ENCODE measurements at places on chromosomes 4 and X.

- no peaks in the 10 kb centered on the region for H3K36me3 ChIP-seq
- no peak overlapping the region for H3K27ac ChIP-seq
- H3K27me3 ChIP-seq: no peaks in the 10 kb centered on the region
Observed at GRCh38 chrX:47576021-47576898, 6.0 kb upstream of the TIMP1 start.

GRCh38 chr4:135368831-135369230 is 1167.2 kb upstream of the PABPC4L start:
- H3K4me1 ChIP-seq: no peaks in the 10 kb centered on the region
- H3K27me3 ChIP-seq: no peaks in the 10 kb centered on the region
- H3K4me3 ChIP-seq: no peak overlapping the region
- no peak for DNase-seq
- H3K27ac ChIP-seq: no peak overlapping the region
- H3K36me3 ChIP-seq: no peaks in the 10 kb centered on the region

GRCh38 chrX:31355206-31355955 is 283.5 kb upstream of the FTHL17 start:
- H3K27me3 ChIP-seq: no peaks in the 10 kb centered on the region
- no peak overlapping the region for H3K27ac ChIP-seq
- H3K4me1 ChIP-seq: no peaks in the 10 kb centered on the region
- no peak overlapping the region for H3K4me3 ChIP-seq

DNA sequence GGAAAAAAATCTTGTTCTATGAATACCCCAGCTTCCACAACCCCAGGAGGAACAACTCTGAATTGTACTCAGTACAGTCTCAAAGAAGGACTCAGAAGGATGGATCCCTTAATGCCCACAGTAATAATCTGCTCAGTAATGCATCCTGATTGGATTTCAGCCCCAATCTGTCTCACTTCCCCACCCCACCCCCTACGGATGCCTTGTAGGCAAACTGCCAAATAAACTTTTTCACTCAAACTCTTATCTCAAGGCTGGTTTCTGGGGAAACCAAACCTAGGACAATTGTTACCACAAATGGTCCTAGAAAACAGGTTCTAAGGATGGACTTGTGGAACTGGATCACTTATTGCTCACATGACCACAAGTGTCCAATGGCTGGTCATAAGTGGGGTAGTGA is 1021.8 kb upstream of the INTU start:
- no peaks in the 10 kb centered on the region for H3K36me3 ChIP-seq
- no peak overlapping the region for H3K27ac ChIP-seq
- no peaks in the 10 kb centered on the region for H3K4me1 ChIP-seq

GRCh38 chrX:11040996-11041395 is 70.1 kb upstream of the HCCS start:
- peak overlapping the region; percentile 28 for H3K27ac ChIP-seq
- no peak for DNase-seq
- no peaks in the 10 kb centered on the region for H3K27me3 ChIP-seq
- no peaks in the 10 kb centered on the region for H3K36me3 ChIP-seq

DNA sequence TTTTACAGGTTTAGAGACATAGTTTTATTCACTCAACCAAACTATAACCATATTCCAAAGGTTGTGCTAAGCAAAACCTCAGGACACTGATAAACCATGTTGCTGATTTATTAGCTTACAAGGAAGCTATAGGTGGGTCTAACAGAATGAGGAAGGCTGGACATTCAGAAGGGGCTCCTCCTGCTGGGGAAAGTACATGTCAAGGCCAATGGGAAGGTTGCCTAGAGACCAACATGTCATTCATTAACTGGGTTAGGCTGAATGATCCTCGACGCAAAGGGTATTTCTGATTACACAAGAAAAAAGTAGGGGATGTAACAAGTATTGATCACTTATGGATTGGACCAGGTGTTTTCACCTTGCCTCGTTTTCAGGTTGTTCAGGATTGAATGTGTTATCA is 30.3 kb downstream of the SLC10A6 start:
- no peak overlapping the region for H3K4me3 ChIP-seq
- peaks cover 20% of the 10 kb centered on the region for H3K36me3 ChIP-seq
- H3K27ac ChIP-seq: no peak overlapping the region
- DNase-seq: no peak

GRCh38 chr4:107894138-107894603 is 37.2 kb upstream of the CYP2U1 start:
- no peak overlapping the region for H3K27ac ChIP-seq
- DNase-seq: no peak
- H3K4me3 ChIP-seq: no peak overlapping the region
- H3K36me3 ChIP-seq: no peaks in the 10 kb centered on the region
- H3K27me3 ChIP-seq: no peaks in the 10 kb centered on the region

GRCh38 chr4:107747748-107748486 is 27.9 kb upstream of the PAPSS1 start:
- no peak overlapping the region for H3K27ac ChIP-seq
- DNase-seq: no peak
- H3K36me3 ChIP-seq: no peaks in the 10 kb centered on the region
- no peak overlapping the region for H3K4me3 ChIP-seq

DNA sequence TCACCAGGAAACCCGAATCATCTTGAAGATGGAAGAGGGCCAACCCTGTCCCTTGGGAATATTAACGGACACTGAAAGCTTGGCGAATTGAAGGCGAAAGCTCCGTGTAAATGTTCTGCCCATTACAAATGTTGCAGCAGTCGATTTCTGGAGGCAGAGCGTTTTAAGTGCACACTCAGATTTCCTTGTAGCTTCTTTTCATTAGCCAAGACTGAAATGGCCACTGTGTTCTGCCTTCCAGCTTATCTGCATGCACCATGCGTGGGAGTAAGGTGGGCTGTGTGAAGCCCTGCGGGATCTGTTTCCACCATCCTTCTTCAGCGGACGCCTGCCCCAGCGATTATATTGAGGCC is 1.3 kb downstream of the SMIM20 start:
- H3K4me3 ChIP-seq: peak overlapping the region; percentile 89
- H3K27me3 ChIP-seq: no peaks in the 10 kb centered on the region
- no peak for DNase-seq
- H3K4me1 ChIP-seq: peaks cover 10% of the 10 kb centered on the region

DNA sequence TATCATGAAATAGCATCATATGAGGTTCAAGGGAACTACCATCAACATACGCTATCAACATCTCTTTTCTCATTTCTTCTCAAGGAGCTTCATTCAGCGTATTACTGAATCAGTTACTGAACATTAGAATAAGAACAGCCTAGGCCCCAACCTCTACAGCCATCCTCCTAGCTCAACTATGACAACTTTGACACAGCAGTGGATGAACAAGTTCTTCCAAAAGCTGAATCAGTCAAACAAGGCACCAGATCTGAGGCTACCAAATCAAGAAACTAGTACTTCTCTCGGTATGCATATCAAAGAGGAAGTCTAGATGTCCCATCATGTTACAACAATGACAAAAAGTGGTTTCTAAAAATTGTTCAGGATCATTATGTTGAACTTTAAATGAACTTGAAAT is 57.4 kb downstream of the GATB start:
- H3K4me3 ChIP-seq: no peak overlapping the region
- no peaks in the 10 kb centered on the region for H3K4me1 ChIP-seq
- no peak for DNase-seq
- no peaks in the 10 kb centered on the region for H3K27me3 ChIP-seq
- peaks cover 39% of the 10 kb centered on the region for H3K36me3 ChIP-seq

DNA sequence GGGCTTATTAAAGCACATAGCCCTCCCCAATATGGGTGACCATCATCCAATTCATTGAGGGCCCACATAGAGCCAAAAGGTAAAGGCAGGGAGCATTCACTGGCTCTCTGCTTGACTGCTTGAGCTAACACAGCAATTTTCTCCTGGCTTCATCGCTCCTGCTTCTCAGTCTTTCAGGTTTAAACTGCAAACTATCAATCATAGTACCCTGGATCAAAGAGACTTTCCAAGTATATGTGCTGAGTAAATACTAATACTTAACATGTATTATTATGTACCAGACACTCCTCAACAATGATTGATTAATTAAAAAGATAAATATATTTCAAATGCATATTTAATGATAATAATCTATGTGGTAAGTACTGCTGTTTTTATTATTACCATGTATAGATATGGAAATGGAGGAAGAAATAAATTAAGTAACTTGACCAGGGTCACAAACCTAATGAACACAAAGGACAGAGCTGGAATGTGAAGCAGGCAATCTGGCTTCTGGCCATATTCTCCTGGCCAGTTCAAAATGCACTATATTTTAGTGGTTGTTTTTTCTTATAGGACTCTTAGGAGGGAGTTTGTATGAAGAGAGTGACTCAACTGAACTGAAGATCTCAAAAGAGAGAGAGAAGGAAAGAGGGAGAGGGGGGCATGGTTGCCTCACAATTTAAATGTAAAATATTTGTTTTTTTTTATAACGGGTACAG is 1197.3 kb downstream of the TECRL start:
- H3K27me3 ChIP-seq: no peaks in the 10 kb centered on the region
- no peak overlapping the region for H3K4me3 ChIP-seq
- DNase-seq: no peak
- H3K36me3 ChIP-seq: no peaks in the 10 kb centered on the region

DNA sequence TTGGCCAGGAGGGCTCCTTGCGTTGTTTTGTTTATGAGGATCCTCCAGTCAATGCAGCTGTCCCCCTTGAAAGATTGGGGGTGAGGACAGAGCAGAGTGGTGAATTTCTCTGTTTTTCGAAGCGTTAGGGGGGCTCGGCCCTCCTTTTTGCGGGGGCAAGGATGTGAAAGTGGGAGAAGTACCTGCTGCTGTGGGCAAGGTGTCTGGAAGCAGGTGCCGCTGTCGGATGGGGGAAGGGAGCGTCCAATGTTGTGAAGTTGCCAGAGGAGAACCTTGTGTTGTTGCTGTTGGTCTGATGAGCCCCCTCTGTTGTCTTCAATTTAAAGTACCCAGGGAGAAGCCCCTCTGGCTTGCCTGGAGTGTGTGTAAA is 613 bp downstream of the GLRB start:
- H3K4me1 ChIP-seq: peaks cover 12% of the 10 kb centered on the region
- no peak overlapping the region for H3K27ac ChIP-seq
- peak; percentile 39 for DNase-seq
- peak overlapping the region; percentile 92 for H3K4me3 ChIP-seq
- no peaks in the 10 kb centered on the region for H3K27me3 ChIP-seq
- no peaks in the 10 kb centered on the region for H3K36me3 ChIP-seq

GRCh38 chr4:177489471-177490246 is 47.4 kb upstream of the AGA start:
- no peak for DNase-seq
- no peaks in the 10 kb centered on the region for H3K36me3 ChIP-seq
- H3K27me3 ChIP-seq: no peaks in the 10 kb centered on the region
- H3K4me1 ChIP-seq: no peaks in the 10 kb centered on the region
- no peak overlapping the region for H3K4me3 ChIP-seq

GRCh38 chr4:2907706-2908293 is 55.4 kb downstream of the NOP14 start:
- H3K27ac ChIP-seq: no peak overlapping the region
- DNase-seq: no peak
- no peaks in the 10 kb centered on the region for H3K27me3 ChIP-seq
- H3K4me1 ChIP-seq: no peaks in the 10 kb centered on the region
- H3K36me3 ChIP-seq: peaks cover 84% of the 10 kb centered on the region

- no peaks in the 10 kb centered on the region for H3K27me3 ChIP-seq
- H3K36me3 ChIP-seq: no peaks in the 10 kb centered on the region
- no peak overlapping the region for H3K27ac ChIP-seq
- H3K4me1 ChIP-seq: no peaks in the 10 kb centered on the region
- H3K4me3 ChIP-seq: no peak overlapping the region
Observed at GRCh38 chr4:59698041-59698440, 1502.1 kb upstream of the ADGRL3 start.

GRCh38 chr4:82798168-82799005 is at the start of gene SCD5:
SCD5 (minus strand) TSS chr4:82798796; CDS start chr4:82798537, 259 bp downstream.
- H3K27me3 ChIP-seq: no peaks in the 10 kb centered on the region
- DNase-seq: peak; percentile 86
- peak within 1 kb of the TSS; percentile 82 for H3K4me3 ChIP-seq

DNA sequence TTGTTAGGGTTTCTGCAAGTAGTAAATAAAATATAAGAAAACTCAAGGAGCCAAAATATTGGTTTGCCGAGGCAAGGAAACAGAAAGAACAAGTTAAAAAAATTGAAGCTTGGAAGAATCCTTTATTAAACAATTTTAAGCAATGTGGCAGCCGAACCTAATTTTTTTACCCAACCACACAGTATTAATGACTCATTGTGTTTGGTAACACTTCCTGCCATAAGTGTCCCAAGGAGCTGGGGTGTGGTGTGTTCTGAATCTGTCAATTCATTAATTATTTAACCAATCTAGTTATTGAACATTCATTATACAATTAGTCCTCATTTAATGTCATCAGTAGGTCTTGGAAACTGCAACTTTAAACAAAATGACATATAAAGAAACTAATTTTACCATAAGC is 19.3 kb upstream of the CPE start:
- H3K27ac ChIP-seq: no peak overlapping the region
- no peaks in the 10 kb centered on the region for H3K4me1 ChIP-seq
- H3K27me3 ChIP-seq: no peaks in the 10 kb centered on the region
- no peak for DNase-seq
- no peak overlapping the region for H3K4me3 ChIP-seq
- H3K36me3 ChIP-seq: no peaks in the 10 kb centered on the region

DNA sequence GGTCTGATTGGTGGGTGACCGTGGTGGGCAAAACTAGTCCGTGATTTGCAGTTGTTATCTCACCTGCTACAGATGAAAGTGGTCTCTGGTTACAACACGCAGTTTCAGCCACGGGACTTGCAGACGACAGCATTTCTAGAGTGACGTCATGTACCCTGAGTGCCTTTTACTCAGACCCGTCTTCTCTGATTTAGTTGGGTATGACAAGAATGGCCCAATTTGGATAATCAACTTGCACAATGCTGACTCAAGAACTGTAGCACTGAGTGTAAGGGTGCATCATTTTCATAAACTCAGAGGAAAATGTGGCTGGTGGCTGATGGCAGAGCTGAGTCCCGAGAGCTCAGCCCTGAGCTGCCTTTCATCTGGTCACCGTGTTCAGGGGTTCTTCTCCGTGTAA is 281.4 kb upstream of the FRG1 start:
- H3K36me3 ChIP-seq: no peaks in the 10 kb centered on the region
- H3K27me3 ChIP-seq: no peaks in the 10 kb centered on the region
- no peak overlapping the region for H3K4me3 ChIP-seq
- DNase-seq: no peak
- no peak overlapping the region for H3K27ac ChIP-seq

GRCh38 chr4:125104616-125105015 is 210.1 kb upstream of the FAT4 start:
- DNase-seq: no peak
- H3K27me3 ChIP-seq: no peaks in the 10 kb centered on the region
- H3K4me1 ChIP-seq: no peaks in the 10 kb centered on the region
- H3K36me3 ChIP-seq: no peaks in the 10 kb centered on the region

GRCh38 chrX:151724563-151725337 is 8.9 kb downstream of the FATE1 start:
- no peaks in the 10 kb centered on the region for H3K36me3 ChIP-seq
- no peak overlapping the region for H3K4me3 ChIP-seq
- H3K27ac ChIP-seq: no peak overlapping the region
- H3K4me1 ChIP-seq: no peaks in the 10 kb centered on the region
- DNase-seq: no peak

DNA sequence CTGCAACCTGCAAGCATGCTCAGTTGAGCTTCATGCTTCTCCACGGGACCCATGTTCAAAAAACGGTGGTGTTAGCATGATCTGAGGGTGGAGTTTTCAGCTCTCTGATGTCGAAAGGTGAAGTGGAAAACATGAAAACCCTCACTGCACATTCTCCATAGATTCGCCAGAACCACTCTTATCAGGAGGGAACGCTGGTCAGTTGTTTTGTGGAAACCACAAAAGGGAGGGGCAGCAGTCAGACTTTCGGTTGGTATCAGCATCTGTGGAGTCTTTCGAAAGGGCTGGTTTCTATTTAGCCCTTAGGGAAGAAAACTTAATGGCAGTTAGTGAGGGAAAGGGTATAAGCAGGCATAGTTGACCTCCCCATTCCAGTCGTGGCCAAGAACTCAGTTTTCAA is 12.6 kb downstream of the PPA2 start:
- no peaks in the 10 kb centered on the region for H3K27me3 ChIP-seq
- H3K4me1 ChIP-seq: no peaks in the 10 kb centered on the region
- peaks cover 13% of the 10 kb centered on the region for H3K36me3 ChIP-seq
